ENCODE measurements at places on chromosomes 7 and 10.
A peak's percentile ranks its signal among the peaks of the same experiment; 100 is the strongest.

DNA sequence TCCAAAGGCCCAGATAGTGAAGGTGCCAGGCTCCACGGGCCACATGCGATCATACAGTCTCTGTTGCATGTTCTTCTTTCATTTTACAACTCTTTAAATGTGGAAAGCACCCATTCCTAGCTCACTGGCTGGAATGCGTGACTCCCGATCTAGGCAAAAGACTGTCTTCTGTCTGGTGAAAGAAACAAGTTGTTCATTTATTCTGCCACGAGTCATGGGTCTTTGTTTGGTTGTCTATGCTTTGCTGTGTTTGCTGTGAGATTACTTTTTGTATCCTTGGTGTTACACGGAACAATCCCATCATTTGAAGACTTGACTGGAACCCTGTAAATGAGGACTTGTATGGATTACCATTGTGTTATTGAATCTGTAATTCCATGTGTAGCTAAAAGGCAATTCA, 41.9 kb downstream of the NPVF start:
- no peak for DNase-seq

- DNase-seq: no peak
Measured at GRCh38 chr7:26860361-26860760, 4.0 kb downstream of the SKAP2 start.

DNA sequence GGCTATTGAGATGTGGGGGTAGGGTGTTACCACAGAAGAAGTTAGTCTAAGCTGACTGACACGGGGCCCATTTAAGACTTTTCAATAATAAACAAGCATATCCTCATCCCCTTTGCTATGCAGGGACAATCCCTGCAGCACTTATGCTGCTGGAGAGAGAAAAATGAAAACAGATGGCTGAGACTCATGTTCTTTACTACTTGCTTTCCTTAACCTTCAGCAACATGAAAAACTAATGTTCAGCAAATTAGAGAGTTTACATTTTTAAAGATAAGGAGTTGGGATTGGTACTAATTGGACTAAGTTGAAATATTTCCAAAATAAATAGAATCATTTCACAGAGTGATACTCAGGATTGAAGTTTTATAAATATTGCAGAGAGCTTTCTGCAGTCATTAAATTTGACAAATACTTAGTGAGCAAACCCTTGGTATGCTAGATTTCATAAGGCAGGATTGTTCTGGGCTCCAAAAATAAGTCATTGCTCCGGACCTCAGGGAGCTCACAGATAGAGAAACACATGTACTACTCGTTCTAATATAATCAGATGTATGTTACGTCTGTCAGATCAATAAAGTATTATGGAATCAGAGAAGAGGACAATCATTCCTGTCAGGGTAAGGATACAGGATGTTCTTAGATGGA, 147.1 kb upstream of the LRRN3 start:
- no peak for DNase-seq

DNA sequence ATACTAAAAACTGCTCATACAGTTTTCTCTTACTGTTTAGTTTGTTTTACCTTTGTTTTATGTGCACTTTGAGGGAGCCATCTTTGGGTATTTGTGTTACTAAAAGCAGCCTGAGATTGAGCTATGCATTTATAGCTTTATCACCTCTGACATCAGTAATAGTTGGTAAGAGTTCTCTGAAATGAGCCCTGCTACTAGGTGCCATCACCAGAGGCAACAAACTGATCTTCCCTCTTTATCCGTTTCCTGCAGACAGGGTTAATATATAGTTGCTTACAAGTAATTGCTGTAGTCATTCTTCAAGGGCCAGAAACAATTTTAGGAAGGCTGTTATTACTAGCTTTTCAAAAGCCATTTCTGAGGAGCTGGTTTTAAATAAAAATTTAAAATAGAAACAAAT, 49.1 kb downstream of the KIF20B start:
- no peak for DNase-seq

DNA sequence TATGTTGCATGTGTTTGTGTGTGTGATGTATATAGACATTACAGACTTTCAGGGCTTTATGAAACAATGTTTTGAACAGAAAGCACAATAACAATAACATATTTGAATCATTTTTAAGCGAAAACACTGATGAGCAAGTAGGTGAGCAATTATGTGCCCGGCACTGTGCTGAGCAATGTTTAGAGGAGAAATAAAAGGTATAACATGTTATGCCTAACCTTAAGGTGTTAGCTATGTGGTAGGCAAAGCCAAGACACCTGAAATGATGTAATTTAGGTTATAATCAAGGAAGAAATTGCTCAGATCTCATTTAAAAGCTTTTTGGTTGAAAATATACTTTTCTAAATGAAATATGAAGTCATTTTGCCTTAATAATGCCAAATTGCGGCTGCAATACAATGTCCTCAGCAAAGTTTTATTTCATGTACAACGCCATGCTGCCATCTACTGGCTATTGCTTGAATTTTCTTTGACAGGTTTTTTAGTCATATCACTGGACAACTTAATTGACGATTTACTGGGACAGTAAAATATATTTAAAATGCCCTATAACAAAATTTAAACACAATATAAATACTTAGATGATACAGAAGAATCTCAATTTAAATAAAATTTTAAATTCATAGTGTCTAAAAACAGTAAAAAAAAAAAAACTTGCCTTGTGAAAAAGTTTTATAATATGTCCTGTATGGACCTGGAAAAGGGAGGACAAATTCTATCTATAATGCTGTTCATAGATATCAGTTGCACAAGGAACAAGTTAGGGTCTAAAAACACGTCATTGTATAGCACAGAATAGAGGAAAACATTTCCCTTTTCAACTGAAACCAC, 131.1 kb upstream of the CDK1 start:
- DNase-seq: no peak

DNA sequence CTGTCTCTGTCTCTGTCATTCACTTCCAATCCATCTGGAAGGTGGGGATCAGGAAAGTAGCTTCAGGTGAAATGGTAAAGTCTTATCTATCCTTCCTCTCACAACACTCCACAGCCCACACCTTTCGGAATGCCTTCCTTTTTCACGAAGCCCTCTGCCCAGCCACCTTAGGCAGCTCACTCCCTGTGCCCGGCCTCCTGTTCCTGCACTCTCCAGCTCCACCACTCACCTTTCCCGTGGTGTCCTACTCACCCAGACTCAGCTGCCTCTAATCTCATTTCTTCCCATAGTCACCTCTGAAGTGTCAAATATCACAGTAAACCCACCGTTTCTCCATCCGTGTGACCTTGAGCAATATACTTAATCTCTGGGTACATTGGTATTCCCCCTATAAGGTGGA, 100.9 kb upstream of the C7orf33 start:
- no peak for DNase-seq

DNA sequence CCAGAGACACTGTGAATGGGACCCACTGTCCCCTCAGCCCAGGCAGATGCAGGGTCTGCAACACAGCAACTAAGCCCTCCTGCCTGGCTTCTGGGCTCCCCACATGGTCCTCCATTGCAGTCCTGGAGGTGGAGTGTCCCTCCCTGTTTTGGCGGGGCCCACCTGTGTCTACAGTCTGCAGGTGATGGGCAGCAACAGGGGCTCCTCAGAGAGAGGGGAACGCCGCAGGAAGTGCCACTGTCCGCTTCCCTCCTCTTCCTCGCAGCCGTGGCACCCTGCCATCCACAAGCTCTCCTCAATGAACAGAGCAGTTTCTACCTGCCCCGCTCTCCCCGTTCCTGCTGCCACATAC, 9.3 kb downstream of the CAMK2G start:
- DNase-seq: no peak

GRCh38 chr10:78184851-78185692, 151.4 kb downstream of the RPS24 start:
- no peak for DNase-seq

- DNase-seq: no peak
Measured at GRCh38 chr10:43122826-43123225, 15.4 kb upstream of the CSGALNACT2 start.

- no peak for DNase-seq
Measured at GRCh38 chr10:11667756-11668155, 56.3 kb upstream of the USP6NL start.

GRCh38 chr10:132665946-132666704, 119.8 kb downstream of the NKX6-2 start:
- no peak for DNase-seq

- no peak for DNase-seq
Measured at GRCh38 chr7:151286148-151286547, 37.7 kb upstream of the SMARCD3 start.

- DNase-seq: no peak
Measured at GRCh38 chr7:148334959-148335577, 255.5 kb upstream of the C7orf33 start.

GRCh38 chr10:127744956-127745355, 8.0 kb downstream of the FOXI2 start:
- DNase-seq: no peak

DNA sequence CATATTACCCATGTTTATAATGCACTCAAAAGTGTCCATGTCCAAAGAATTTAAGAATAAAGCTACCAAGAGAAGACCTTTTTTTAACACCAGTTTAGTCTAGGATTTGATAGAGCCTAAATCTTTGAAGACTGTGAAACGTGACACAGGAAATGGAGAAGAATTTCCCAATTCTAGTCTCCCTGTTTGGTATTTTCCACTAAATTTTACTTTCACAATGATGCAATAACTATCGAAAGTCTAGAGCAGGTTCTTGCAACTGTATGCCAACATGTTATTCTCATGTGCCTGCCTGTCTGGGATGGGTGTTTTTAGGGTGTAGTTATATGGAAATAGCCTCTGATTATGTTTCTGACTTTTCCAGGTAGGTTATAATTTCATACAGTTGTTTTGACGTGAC, 6.9 kb upstream of the MXI1 start:
- no peak for DNase-seq

DNA sequence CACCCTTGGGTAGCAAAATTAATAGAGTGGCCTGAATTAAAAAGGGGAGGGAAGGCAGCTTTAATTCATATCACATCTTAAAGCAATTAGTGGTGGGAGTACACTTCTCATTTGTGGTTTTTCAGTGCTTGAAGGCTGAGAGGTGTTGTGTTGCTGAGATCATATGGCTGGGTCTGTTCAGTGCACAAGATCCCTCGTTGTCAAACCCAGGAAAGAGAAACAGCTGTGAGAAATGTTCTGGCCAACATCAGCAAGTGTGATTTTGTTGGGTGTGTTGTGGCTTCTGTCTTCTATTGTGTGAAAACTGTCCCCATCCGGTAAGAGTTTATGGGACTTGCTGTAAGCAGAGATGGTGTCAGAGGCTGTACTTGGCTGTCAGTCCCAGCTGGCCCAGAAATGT, 197.9 kb upstream of the BMPER start:
- no peak for DNase-seq

GRCh38 chr10:65816536-65816935, 1109.3 kb upstream of the LRRTM3 start:
- DNase-seq: no peak

DNA sequence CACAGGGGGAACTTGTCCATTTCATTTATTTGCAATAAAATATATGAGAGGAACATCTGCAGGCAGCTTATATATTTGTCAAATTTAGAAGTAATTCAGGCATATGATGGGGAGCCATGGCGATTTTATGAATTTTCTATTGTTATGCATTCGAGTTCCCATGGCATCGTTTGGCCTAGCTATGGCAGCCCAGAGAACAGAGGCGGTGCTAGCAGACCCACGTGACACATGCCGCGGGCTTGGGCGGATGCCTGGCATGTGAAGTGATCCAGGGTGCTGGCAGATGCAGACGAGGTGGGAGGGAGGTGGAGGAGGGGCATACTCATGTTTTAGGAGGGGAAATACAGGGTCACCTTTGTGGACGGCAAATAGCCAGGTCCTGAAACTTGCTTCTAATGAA, 560.0 kb upstream of the GALNT17 start:
- no peak for DNase-seq

DNA sequence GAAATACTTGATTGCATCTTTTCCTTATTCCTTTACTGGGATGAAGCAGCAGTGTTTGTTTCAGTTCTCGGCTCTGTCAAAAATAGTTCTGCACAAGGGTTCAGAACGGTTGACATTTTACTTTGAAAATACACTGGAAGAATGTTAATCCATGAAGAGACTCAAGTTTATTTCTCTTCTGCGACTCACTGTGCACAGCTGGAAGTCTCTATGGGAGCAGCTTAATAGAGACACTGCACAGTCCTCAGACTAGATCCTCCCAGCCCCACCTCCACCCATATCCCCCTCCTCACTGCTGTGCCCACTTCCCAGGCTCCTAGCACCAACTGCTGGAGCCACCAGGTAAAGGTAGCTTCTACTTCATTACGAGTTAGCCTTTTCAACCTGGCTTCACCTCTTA, 517.8 kb downstream of the GRID1 start:
- DNase-seq: no peak

GRCh38 chr7:31122649-31123058, 70.5 kb downstream of the ADCYAP1R1 start:
- DNase-seq: peak; percentile 65

GRCh38 chr10:117460846-117461765, 81.4 kb upstream of the EMX2 start:
- peak; percentile 38 for DNase-seq

GRCh38 chr7:98400542-98401340, at the start of gene BAIAP2L1:
BAIAP2L1 (minus strand) TSS chr7:98401090; CDS start chr7:98400852, 238 bp downstream.
- DNase-seq: peak; percentile 61

GRCh38 chr7:148546857-148547256, 43.7 kb upstream of the C7orf33 start:
- DNase-seq: no peak

- no peak for DNase-seq
Measured at GRCh38 chr10:4252701-4253100, 467.7 kb upstream of the KLF6 start.

- no peak for DNase-seq
Measured at GRCh38 chr7:139681463-139681755, 96.4 kb downstream of the HIPK2 start.

DNA sequence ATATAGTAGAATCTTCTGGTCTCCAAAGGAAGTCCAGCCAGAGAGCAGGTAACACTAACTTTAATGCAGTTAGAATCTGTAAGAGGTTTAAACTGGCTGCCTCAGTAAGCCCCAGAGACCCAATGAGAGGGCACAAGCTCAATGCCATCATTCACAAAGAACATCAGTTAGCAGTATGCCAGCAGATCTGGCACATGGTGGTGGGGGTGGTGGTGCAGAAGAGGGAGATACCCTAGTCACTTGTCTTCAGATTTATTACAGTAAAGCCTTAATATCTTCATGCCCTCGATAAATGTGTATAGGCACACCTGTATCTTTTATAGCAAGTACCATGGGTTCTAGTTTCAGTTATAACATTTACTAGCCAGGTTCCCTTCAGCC, 86.2 kb downstream of the SORBS1 start:
- no peak for DNase-seq

DNA sequence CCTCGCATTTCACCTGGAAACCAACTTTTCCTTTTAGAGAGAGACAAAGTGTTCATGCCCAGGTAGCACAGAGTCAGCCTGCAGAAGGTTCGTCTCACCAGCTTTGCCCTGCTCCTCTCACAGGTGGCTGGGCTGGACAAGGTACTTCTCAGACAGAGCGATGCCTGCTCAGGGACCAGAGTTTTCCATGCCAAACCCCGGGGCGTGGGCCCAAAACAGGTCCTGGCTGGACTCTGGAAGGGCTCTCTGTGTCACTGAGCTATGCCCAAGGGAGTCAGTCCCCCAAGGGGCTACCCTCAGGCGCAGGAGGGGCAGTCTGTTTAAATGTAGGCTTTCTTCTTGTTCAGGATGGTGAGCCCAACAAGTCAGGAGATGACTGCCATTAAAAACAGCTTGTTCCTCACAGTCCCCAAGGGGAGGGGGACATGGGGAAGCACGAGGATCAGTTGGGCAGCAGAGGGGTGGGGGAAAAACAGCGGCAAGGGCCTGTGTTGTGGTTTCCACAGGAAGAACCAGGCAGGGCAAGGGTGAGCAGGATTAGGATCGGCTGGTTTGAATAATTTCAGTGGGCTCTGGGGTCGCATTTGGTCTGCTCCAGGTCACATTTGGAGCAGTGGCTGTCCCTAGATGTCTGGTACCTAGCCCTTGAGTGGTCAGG, 55.5 kb upstream of the FIGNL1 start:
- DNase-seq: no peak
